CD4-positive, alpha-beta T cell treated with Interleukin-6 for 4 hours (primary cell): ENCODE measurements at places on chromosomes 16 and 17.

DNA sequence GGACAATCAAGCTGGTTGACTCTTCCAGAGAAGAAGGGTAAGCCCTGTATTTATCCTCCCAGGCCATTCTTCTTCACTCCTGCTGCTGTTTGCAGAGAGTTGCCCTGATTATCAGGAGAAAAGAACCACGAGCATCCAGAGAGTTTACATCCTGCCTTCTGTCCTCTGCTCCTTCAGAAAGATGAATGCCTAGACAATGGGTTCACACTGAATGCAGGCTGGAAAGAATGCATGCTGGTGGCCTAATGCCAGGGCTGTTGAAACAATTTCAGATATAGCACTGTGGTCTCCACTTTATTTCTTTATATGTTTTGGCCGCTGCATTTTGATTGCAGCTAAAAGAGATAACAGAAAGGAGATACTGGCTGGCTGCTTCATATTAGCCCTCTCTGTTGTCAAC lies 21.2 kb upstream of the HAS3 start:
- DNase-seq, result no peak

- DNase-seq, result peak; percentile 16
Measured at GRCh38 chr17:9402590-9403199, 172.9 kb downstream of the STX8 start.

- no peak for DNase-seq
Measured at GRCh38 chr17:21680366-21680765, 12.0 kb upstream of the KCNJ18 start.

DNA sequence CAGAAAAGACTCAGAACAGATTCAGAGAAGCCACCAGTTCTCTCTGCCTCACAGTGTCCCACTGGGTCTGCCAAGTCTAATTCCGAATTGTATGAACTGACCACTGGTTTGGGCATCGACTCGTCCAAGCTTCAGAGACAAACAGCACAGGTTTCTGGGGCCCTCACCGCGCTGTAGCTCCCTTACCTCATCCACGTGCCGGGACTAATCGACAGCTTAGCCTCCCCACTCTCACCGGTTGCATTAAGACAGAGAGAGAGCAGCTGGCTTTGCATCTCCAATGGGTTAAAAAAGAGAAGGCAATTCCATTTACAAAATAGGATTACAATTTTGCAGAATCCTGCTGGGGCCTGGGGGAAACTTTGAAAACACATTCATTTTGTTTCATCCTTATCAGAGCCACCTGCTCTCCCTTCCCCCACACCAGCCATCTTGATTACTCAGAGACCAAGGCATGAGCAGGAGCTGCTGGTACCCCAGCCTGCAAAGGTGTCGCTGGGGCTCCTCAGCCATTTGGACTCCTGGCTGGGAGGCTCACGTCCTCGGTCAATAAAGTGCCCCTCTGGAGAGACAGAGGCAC lies 95.3 kb upstream of the RPL38 start:
- no peak for DNase-seq
